ENCODE measurements at places on chromosomes 3 and 15. TPM values are rescaled to one million over a fixed set of nuclear protein-coding genes. Genes with fewer than 3 reads are reported as not detected.

The DNAH12 gene
- 0.08 TPM for total RNA-seq

The SEMA3B gene
- total RNA-seq, result 8.1 TPM

The GAP43 gene
- 2.3 TPM for total RNA-seq

The MST1R gene
- 1.1 TPM for total RNA-seq

The CTXND1 gene
- total RNA-seq, result 0.24 TPM

The GPR62 gene
- total RNA-seq, result not detected

The OXSR1 gene
- 57.8 TPM for total RNA-seq

The HRG gene
- not detected for total RNA-seq

The LTF gene
- not detected for total RNA-seq

The CORO2B gene
- 22.6 TPM for total RNA-seq

The FBXO40 gene
- total RNA-seq, result not detected

The SERPINI1 gene
- total RNA-seq, result 1.3 TPM

The GATA2 gene
- total RNA-seq, result 0.91 TPM

The SPATA12 gene
- total RNA-seq, result not detected

The CLDN18 gene
- not detected for total RNA-seq

The DGKG gene
- total RNA-seq, result not detected

The LYZL4 gene
- total RNA-seq, result not detected

The TGM5 gene
- not detected for total RNA-seq

The PAK6 gene
- not detected for total RNA-seq
